OCI-M1 (cell line): ENCODE measurements at places on chromosomes 1 and 21.

DNA sequence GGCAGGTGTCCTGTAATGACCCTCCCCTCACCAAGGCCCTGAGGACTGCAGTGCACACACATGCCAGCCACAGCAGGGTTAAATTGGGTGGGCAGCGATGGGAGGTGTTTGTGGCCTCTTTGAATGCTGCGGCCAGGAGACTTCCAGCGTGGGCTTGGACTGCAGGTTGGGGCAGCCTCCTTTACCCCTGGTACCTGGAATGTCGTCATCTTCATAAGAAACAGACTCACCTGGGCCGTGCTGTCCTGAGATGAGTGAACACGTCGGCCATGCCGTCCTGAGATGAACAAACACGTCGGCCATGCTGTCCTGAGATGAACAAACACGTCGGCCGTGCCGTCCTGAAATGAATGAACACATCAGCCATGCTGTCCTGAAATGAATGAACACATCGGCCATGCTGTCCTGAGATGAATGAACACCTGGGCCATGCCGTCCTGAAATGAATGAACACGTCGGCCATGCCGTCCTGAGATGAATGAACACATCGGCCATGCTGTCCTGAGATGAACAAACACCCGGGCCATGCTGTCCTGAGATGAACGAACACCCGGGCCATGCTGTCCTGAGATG lies 50.1 kb upstream of the COL6A1 start:
- no peak for DNase-seq

GRCh38 chr1:201530741-201531531 lies 8.0 kb upstream of the NAV1 start:
- DNase-seq, result peak; percentile 88

DNA sequence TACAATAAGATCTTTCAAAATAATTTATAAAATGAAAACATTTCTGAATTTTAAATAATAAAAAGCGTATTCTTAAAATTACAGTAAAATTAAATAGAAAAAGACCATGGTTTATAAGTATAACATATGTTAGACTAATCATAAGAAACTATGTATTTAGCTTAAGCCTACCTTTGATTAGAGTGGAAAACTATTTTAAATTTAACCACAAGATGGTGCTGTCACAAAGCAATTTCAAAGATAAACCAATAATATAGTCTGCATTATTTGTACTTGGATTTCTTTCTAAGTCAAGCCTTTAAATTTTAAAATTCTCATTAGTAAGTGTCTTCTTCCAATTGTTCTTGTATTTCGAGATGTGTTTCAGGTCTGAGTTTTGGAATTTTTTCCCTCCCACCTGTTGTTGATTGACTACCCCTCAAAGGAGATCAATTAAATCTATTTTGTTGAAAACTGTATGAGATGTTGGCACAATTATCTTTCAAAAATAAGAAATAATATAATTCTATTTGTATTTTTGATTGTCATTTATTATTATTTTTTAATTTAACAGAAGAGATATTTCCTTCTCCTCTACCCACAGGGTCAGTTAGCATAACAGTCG lies 459.8 kb downstream of the KCNT2 start:
- DNase-seq, result peak; percentile 89

DNA sequence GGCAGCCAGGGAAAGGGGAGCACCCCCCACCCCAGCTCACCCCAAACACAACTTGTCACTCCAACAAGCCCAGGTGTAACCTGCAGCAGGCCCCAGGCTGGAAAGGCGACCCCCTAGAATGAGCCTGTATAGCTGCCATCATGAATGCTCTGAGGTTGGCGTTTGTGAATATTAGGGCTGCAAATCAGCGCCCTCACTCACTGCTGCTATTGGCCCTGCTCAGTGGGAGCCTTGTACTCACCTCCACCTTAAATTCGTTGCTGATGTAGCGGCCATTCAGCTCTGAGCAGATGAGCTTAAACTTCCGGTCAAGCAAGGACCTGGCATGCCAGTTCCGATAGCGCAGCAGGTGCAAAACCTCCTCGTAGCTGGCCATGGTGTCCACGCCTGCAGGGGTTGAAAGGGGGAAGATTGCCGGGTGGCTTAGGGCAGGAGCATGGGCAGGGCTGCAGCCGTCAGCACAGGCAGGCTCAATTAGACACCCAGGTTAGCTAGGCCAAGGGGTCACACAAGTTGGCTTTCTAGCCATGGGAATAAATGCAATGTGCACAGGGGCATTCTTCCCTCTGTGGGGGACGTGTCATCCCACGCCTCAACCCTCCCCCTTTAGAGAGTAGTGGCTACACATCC lies 81.7 kb downstream of the PIK3CD start:
- no peak for DNase-seq

GRCh38 chr1:56202186-56202585 lies 377.2 kb downstream of the PLPP3 start:
- DNase-seq, result no peak

- no peak for DNase-seq
Measured at GRCh38 chr1:223609977-223610376, 55.5 kb downstream of the CAPN8 start.

GRCh38 chr1:233614743-233615521 lies 1.0 kb downstream of the KCNK1 start:
- DNase-seq, result no peak

DNA sequence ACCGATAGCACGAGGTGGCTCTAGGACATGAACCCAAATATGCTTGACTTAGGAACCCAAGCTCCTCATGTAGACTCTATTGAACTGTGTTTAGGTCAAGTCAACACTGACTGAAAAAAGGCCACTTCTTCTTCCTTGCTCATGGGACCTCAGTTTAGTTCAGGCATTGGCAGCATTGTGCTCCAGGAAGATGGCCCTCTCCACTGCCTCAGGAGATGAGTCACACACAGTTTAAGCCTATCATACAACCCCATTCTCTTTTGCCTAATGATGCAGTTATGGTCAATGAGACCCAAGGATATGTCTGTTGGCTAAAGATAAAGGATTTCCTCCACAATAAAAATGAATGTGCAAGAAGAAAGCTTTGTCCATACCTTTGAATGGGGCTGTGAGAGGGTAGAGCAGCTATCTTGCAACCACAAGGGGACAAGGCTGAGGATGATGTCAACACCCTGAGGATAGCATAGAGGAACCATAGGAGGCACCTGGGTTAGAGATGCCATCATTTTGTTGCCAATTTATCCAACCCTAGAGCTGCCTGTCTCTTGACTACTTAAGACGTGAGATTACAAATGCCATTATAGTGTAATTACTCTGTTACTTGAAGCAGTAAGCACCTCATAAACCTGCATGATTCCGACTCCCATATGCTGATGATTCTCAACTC lies 3.0 kb upstream of the TRIM63 start:
- peak; percentile 97 for DNase-seq

- peak; percentile 75 for DNase-seq
Measured at GRCh38 chr1:117061986-117062415, 1.9 kb downstream of the TTF2 start.

GRCh38 chr1:46223472-46223943 lies 20.4 kb downstream of the LURAP1 start:
- DNase-seq, result peak; percentile 85

DNA sequence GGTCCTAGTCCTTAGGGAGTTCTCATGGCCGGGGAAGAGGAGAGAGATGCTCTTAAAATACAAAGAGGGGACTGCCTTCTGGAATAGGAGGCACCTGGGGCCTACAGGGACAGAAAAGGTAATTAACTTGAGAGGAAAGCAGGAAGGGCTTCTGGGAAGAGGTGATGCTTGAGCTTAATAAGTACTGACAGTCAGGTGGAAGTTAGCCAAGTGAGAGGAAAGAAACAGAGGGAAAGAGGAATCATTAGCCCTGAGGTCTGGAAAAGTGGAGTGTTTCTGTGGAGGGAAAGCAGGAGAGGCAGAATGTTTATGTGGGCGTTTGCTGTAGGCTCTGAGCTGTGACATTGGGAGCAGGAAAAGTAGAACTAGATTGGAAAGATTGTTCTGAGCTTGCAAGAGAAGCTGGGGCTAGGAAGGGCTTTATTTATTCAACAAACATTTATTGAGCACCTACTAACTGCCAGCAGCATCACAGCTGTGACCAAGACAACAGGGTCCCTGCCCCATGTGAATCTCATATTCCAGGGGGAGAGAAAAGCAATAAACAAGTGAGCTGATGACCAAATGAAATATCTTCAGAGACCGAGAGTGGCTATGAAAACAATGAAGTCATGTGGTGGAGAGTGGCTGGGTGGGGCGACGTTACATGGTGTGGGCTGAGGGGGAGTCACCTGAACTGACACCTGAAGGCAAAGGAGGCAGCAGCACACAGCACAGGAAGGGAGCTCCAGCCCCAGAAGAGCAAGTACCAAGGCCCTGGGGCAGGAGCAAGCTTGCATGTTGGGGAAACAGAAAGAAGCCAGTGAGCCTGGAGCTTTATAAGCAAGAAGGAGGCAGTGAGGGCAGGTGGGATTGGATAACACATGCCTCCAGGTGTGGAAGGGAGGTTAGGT lies 4.4 kb upstream of the FNDC5 start:
- no peak for DNase-seq

GRCh38 chr1:98733782-98734112 lies 72.2 kb downstream of the SNX7 start:
- DNase-seq, result no peak

GRCh38 chr1:169874229-169874628 lies 19.5 kb downstream of the SCYL3 start:
- DNase-seq, result no peak
